ENCODE measurements at places on chromosomes 3 and 15. TPM values are rescaled to one million over a fixed set of nuclear protein-coding genes. Genes with fewer than 3 reads are reported as not detected.
A peak's percentile ranks its signal among the peaks of the same experiment; 100 is the strongest.

DNA sequence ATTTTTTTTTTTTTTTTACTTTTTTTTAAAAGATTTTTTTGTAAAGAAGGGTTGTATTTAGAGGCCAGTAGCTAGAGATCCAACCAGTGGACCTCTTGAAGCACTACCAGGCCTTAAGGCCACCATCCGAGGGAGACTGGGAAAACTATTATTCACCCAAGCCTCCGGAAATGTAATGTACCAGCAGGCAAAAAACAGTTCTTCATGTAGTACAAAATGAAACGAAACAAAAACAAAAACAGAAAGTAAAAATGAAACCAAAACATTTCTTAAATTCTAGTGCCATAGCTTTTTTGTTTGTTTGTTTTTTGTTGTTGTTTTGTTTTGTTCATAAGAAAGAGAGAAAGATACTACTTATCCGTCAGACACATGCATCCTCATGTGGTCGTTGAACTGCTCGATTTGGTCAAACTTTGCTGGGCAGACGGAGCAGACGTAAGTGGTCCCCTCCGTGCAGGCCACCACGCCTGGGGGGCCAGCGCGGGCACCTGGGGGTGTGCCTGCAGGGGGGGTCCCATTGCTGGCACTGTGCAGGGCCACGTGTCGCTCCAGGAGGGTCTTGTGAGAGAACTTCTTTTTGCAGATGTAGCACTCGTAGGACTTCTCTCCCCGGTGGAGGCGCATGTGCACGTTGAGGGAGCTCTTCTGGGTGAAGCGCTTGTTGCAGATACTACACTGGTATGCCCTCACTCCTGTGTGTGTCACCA, 45.0 kb downstream of the TIGIT start:
- no peaks in the 10 kb centered on the region for H3K36me3 ChIP-seq
- H3K27me3 ChIP-seq, result no peaks in the 10 kb centered on the region
- H3K27ac ChIP-seq, result peak overlapping the region; percentile 51
- H3K4me3 ChIP-seq, result peak overlapping the region; percentile 22
- H3K4me1 ChIP-seq, result peaks cover 23% of the 10 kb centered on the region

Gene ARPP21
- total RNA-seq, result not detected

Gene CP
- total RNA-seq, result not detected

Gene RTP1
- not detected for total RNA-seq

DNA sequence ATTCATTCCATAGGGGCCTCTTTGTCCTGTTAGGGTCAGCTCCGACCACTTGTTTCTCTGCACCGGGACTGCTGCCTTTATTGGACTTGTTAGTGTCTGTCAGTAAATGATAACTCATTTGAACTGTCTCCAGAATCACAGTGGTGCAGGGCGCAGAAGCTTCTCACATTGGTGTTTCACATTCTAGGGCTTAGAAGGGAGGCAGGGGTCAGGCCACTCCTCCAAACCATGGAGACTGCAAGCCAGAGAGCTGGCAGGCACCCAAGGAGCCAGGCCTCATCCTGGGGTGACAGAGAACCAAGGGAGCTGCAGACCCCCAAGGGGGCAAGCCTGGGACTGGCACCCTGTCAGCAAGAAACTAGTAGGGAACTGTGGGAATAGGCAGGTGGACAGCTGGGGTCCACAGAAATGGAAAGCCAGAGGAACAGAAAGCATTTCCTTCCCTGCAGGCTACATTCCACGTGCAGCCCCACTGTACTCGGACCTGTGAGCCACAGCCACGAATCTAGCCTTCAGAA, 49.1 kb downstream of the CCNL1 start:
- H3K27me3 ChIP-seq, result no peaks in the 10 kb centered on the region
- no peak overlapping the region for H3K27ac ChIP-seq
- no peak for DNase-seq
- peaks cover 5% of the 10 kb centered on the region for H3K4me1 ChIP-seq

GRCh38 chr3:135325096-135325495, 530.0 kb downstream of the EPHB1 start:
- H3K36me3 ChIP-seq, result no peaks in the 10 kb centered on the region
- DNase-seq, result no peak
- H3K27ac ChIP-seq, result no peak overlapping the region
- H3K4me3 ChIP-seq, result no peak overlapping the region
- H3K27me3 ChIP-seq, result no peaks in the 10 kb centered on the region

- peaks cover 3% of the 10 kb centered on the region for H3K36me3 ChIP-seq
- no peak for DNase-seq
- no peaks in the 10 kb centered on the region for H3K27me3 ChIP-seq
- no peak overlapping the region for H3K4me3 ChIP-seq
These were observed 50.4 kb downstream of the KLF13 start for GRCh38 chr15:31377030-31377429.

- peak overlapping the region; percentile 78 for H3K4me3 ChIP-seq
- no peak for DNase-seq
- H3K27ac ChIP-seq, result peak overlapping the region; percentile 21
- no peaks in the 10 kb centered on the region for H3K36me3 ChIP-seq
- peaks cover 30% of the 10 kb centered on the region for H3K4me1 ChIP-seq
These were observed 161.8 kb upstream of the IQSEC1 start for GRCh38 chr3:13235079-13235478.

Gene SLC12A1
- not detected for total RNA-seq
